ENCODE measurements at places on chromosomes 6 and 20. TPM values are rescaled to one million over a fixed set of nuclear protein-coding genes. Genes with fewer than 3 reads are reported as not detected.

DNA sequence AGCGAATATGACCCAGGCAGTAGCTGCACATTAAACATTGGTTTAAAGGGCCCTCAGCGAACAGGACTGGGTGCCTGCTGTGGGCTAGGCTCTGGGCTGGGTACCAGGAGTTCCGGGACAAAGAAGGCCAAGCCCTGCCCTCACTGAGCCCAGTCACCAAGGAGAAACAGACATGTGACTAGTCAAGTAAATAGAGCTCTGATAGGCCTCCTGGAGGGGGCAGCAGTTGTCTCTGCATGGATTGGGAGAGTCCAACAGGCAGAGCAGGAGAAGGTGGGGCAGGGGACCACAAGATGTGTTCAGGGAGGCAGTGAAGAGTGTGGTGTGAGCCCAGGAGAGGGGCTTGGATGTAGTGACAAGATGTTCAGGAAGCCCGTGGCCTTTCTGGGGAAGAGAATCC is 3.1 kb downstream of the HM13 start:
- DNase-seq, result no peak

DNA sequence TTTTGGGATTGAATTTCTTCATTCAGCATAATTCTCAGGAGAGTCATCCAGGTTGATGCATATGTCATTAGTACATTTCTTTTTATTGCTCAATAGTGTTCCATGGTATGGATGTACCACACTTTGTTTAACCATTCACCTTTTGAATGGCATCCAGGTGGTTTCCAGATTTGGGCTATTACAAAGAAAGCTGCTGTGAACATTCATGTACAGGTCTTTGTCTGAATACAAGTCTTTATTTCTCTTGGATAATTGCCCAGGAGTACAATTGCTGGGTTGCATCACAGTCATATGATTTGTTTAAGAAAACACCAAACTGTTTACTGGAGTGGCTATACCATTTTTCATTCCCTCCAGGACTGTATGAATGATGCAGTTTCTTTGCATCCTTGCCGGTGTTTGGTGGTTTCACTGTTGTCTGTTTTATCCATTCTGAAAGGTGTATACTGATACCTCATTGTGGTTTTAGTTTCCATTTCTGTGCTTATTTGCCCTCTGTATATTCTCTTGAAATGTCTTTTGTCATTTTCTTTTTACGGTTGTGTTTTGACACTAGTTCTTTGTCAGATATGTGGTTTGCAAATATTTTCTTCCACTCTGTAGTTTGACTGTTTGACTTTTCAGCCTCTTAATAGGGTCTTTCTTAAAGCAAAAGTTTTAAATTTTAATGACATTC is 8.8 kb downstream of the CDKAL1 start:
- no peak for DNase-seq

DNA sequence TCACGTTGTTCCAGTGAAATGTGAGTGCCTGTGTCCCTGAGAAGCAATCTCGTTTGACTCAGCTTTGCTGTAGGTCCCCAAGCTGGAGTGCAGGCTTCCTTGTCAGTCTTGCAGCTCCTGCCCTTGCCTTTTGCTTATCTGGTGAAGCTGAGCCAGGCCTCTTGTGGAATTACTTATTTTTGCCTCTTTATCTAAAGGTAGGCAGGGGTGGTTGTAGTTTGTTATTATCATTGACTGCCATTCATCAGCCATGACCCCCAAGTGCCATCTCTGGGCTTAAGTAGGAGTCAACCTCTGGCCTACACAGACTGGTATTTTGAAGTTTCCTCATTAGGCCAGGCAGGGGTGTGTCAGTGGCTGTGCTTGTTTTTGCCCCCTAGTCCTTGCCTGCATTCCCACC is 2.1 kb downstream of the TMEM14B start:
- no peak for DNase-seq

GRCh38 chr6:13116155-13116554 is 212.2 kb downstream of the TBC1D7 start:
- DNase-seq, result no peak

GRCh38 chr6:165446331-165446730 is 136.9 kb upstream of the C6orf118 start:
- no peak for DNase-seq

GRCh38 chr20:44477151-44477550 is 1.5 kb downstream of the TTPAL start:
- no peak for DNase-seq

DNA sequence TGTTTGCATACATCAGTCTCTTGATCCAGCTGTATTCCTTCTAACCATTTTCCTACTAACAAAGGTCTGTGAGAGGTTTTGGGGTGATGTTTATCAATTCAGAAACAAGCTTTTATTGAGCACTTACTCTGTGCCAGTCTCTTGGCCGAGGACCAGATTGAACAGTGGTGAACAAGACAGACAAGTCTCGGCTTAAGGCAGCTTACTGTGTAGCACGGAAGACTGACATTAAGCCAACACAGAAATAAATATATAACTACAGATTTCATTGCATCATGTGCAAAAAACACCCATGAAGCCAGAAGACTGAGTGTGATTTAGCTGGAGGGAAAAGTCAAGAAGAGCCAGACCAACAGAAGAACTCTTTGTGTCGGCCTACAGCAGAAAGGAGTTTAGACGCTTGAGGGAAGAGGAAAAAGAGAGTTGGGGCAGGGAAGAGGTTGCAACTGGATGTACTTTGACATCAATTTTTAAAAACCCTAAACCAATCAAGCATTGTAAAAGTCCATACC is 549.6 kb upstream of the CITED2 start:
- DNase-seq, result no peak

DNA sequence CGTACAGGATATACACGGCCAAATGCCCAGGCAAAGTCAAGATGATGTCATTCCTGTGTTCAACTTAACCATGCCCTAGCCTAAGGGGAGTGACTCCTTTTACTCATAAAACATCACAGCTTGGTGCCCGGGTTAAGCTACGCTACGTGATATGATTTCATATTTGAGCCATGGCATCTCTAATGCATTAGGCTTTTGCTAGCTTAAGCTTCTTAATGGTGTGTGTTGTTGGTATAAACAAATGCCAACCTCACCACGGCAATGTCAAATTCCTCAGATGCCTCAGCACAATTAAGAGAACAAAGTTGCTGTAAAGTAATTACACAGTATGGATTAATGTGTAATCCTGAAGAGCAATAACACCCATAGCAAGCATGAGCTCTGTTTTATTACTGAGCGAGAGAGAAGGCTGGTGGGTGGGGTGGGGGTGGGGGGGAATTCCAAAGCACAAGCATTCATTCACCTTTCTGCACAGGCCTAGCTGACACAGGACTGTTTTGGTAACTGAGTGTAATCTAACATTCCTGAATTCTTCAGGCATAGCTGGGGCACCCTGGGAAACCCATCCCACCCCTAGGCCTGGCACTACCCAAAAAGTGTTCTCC is 44.7 kb upstream of the CNKSR3 start:
- no peak for DNase-seq

DNA sequence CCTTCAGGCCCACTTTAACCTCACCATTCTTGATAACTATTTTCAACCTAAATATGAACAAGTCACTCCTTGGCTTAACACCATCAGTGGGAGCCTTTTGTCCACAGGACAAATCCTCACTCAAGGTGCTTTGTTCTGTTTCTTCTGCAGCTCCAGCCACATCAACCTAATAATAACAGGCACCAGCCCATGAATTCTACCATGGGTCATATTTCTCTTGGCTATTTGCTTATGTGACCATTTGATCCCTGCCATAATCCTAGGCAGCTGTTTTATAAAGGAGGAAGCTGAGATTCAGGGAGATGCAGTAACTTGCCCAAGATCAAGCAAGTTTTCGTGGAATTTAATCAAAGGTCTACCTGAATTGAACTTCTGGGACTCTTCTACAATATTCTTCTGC is 561.3 kb downstream of the DHX35 start:
- no peak for DNase-seq

DNA sequence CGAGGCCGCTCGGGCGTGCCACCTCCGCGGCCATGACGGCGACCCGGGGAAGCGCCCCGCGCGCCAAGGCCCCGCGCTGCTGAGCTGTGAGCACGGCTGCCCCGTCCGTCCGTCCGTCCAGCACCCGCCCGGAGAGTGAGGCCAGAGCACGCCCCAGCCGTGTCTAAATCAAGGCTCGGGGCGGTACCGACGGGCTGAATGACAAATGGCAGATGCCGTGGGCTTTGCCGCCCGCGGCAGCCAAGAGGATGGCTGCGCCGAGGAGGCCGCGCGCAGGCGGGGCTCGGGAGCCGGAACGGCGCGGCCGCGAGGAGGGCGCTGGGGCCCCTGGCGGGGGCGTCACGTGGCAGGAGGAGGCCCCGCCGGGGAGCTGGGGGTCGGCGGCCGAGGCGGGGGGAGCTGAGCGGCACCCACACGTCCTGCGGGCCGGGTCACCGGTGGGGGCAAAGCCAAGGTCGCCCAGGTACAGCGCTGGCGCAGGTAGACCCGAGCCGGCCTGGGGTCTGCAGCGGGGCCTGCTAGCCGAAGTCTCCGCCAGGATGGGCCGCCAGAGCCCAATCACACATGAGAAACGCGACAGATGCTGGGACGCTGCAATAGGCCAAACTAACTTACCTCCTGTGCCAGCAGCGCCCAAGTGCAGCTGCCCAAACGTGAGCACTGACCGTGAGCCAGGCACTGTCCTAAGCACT is at the start of gene PLAGL1:
Gene PLAGL1 (minus strand): TSS at position 140 of the 692 bp plus-strand sequence. CDS start 60,123 bp downstream, outside the sequence.
- DNase-seq, result peak; percentile 72

GRCh38 chr6:34005901-34006531 is 139.9 kb downstream of the GRM4 start:
- DNase-seq, result no peak

DNA sequence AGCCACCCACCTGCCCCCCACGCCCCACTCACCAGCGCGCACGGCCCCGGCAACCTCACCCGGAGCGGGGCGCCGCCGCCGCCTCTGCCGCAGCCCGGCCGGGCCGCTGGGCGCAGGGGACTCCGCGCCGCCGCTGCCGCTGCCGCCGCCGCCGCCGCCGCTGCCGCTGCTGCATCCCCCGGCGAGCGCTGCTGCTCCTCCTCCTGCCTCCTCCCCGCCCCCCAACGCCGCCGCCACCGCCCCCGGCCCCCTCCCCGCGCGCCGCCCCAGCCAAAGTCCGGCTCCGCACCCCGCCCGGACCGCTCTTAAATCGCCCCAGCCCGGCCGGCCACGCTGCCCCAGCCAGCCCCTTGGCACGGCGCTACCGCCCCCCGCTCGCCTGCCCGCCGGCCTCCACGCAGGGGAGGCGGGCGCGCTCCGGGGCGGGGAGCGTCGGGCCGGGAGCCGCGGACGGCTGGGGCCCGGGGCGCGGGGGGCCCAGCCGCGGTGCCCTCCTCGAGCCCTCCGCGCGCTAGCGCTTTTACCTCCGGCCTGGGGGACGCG is at the start of gene SULF2:
Gene SULF2 (minus strand): TSS at position 171 of the 543 bp plus-strand sequence. CDS start 28,118 bp downstream, outside the sequence.
- DNase-seq, result no peak

- DNase-seq, result no peak
Measured at GRCh38 chr6:83711958-83712357, 3.1 kb upstream of the SNAP91 start.

SNX3 gene
- 126 TPM for total RNA-seq

NOX3 gene
- total RNA-seq, result not detected

All from type B pancreatic cell (in vitro differentiated cells).